HFF-Myc (cell line): ENCODE measurements at places on chromosomes 1 and 21.

- DNase-seq, result no peak
These were observed 65.1 kb downstream of the DISC1 start for GRCh38 chr1:231691618-231692259.

DNA sequence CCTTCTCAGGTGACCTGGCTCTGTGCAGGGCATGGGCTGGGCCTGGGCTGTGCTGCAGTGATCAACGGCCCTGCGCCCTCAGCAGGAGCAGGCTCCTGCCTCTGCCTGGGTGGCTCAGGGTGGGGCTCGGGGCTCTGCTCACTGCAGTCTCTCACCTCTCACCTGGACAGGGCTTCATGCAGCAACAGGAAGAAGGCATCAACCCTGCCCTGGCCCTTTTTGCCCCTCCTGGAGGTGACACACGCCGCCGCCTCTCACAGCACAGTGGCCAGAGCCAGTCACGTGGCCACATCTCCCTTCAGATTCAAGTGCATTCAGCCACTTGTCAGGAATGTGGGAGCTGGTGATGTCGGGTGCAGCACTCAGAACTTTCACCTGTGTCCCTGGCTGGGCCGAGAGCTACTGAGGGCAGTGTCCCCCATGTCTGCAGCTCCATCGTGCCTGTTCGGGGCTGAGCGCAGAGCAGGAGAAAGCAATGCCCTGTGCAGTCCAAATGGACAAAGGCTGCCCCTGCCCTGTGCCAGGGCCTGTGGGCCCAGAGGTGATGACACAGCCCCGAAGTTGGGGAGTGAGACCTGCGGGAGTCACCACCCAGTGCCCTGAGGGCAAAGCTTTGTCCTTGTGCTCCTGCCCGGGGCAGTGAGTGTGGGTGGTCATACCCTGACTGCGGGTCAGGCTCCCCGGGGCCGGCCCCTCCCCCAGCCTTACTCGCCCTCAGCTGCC lies 314.0 kb downstream of the PTPRU start:
- no peak for DNase-seq

DNA sequence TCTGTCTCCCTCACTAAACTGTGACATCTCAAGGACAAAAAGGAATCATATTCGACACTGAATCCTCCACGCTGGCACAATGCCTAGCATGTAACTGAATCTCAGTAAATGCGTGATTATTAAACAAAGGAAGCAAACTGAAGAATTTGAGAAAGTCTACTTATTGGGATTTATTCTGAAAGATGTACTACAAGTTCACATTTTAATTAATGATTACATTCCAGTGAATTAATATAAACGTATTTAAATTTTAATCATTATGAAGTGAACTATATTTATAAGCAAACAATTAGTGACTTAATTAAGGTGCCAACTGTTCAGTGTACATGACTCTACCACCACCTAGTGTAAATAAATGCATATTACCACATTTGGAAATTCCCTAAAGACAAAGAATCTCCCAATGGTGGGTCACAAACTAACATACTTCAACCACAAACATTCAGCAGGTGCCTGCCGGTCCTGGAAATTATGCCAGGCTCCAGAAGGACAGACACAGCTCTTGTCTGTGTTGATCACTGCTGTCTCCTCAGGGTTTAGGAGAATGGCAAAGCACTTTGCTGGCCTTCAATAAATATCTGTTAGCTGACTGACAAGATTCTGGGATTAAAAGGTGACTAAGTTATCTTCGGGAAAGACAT lies 56.3 kb downstream of the SMYD3 start:
- no peak for DNase-seq

- DNase-seq, result no peak
These were observed 26.1 kb upstream of the STMN1 start for GRCh38 chr1:25932321-25932720.

- DNase-seq, result no peak
These were observed 6.8 kb upstream of the ZBTB40 start for GRCh38 chr1:22444856-22445255.

DNA sequence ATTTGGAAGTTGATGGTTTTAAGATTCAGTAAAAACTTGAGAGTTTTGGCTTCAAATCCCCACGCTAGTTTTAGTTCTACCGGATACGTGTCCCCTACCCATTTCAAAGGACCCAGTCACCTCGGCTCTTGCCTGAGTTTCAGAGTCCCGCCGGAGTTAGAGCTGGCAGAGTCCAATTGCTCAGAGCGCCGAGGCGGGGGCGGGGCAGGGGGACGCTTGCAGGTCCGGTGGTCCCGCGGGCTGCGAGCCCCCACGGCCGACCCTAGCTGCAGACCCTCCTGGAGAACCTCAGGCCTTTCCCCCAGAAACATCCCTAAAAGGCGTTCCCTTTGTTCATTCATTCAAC lies 765 bp upstream of the VPS45 start:
- DNase-seq, result no peak

- no peak for DNase-seq
These were observed 83.9 kb downstream of the MT1HL1 start for GRCh38 chr1:236920286-236920894.
